NCI-H1694 treated with DMSO at 0.1 percent for 48 hours (cell line): ENCODE measurements at places on chromosomes 11 and 22.

GRCh38 chr11:37896016-37896415 lies 1298.0 kb upstream of the RAG2 start:
- DNase-seq, result no peak

GRCh38 chr11:62600367-62601121 lies 1.1 kb downstream of the MTA2 start:
- DNase-seq, result no peak

- peak; percentile 54 for DNase-seq
Observed at GRCh38 chr11:11171854-11172253, 181.2 kb downstream of the CSNK2A3 start.

DNA sequence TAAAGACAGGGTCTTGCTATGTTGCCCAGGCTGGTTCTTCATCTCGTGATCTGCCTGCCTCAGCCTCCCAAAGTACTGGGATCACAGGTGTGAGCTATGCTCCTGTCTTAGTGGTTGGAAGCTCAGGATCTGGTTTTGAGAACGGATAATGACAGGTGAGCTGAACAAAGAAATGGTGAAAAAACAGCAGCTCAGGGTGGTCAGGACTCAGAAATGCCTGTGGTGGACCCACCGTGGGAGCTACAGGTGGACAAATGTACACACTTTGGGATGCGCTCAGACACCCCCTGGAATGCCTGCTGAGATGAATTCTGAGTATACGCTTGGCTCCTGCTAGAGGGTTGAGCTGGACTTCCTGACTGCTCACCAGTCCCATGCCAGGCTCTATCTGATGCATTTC lies 9.5 kb downstream of the RFPL1 start:
- DNase-seq, result no peak

DNA sequence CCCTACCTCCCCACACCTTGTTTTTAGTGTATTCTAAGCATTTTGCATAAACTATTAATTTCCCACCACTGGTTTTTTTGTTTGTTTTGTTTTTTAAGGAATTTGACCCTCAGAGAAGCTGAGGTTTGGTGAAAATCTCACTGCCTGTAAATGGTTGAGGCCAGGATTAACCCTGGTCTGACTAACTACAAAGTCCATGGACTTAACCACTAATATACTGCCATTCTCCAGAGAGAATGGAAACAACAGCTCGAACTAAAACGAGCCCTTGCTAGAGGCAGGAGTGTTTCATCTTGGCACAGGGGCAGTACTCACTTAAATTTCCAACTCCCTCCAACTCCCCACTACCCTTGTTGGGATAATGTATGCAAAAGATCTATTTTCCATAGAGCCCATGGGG lies 3.0 kb downstream of the CTNND1 start:
- no peak for DNase-seq
